ENCODE measurements at places on chromosomes 12 and 14.

DNA sequence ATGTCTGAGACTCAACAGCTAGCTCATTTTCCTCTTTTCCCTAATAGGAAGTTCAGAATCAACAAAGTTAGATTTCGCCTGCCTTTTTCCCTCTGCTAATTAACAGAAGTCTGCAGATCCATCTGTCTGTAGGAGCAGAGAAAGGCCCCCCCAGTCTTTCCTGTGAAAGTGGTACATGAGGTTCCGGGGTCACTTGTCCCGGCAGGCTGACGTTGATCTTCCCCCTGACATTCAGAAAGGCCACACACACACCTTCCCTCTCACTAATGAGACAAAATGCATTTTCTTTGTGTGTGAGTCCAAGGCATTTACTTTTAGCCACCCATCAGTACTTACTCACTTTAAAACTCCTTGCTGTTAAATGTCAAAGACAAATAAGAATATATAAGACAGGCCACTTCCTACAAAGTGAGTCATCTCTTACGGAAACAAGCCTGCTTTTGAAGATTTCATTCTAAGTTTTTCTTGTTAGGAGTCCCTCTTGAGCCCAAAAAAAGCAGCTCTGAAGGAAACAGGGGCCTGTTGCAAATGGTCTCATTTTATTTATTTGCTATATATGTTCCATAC lies 138.7 kb downstream of the TTC7B start:
- peak; percentile 29 for DNase-seq

DNA sequence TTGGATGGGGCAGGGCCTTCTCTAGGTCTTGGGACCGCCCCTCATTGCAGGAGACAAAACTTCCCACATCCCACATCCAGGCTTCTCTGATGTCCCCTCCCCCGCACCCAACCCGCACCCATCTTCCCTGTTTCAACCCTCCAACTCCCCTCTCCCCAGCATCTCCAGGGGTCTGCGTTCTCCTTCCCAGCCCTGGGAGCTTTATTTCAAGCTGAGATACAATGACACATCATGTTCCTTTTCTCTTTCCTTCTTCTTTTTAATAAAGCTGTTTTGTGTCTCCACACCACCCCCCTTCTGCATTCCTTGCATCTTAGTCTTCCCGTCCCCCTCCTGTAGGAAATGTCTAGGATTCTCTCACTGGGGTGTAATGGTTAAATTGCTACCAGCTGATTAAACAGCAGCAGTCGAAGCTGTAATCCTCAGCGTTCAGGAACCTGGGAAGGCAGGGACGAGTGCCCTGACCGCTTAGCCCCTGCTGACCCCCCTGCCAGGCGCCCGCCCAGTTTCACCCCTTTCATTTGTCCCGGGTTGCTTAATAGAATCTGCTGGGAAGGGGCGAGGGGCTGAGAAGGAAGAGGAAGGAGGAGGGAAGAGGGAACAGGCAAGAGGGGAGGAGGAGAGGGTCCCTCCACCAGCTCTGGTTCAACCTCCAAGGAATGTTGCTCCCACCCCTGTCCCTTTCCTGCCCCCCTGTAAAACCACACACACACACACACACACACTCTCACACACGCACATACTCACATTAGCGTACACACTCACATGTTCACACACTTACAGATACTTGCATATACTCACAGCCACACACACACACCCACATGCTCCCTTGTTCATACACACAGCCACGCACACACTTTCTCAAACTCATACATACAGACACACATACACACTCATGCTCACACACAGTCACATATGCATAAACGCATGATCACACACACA lies 104.5 kb upstream of the MED13L start:
- no peak for DNase-seq

DNA sequence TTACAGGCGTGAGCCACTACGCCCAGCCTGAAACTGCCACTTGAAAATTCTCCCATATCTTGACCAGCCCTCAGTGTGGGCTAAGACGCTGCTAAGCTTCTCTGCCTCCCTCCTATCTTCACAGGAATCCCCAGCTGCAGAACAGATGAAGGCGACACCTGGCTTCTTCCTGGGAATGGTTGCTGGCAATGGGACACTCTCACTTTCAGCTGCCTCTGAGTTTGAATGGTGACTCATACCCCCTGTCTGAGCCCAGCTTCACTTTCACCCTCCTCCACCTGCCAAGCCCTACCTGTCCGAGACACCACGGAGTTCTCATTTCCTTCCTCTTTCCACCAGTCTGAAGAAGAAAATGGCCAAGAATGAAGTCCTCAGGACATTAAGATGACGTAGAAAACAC lies 18.3 kb upstream of the VASH1 start:
- DNase-seq, result no peak

DNA sequence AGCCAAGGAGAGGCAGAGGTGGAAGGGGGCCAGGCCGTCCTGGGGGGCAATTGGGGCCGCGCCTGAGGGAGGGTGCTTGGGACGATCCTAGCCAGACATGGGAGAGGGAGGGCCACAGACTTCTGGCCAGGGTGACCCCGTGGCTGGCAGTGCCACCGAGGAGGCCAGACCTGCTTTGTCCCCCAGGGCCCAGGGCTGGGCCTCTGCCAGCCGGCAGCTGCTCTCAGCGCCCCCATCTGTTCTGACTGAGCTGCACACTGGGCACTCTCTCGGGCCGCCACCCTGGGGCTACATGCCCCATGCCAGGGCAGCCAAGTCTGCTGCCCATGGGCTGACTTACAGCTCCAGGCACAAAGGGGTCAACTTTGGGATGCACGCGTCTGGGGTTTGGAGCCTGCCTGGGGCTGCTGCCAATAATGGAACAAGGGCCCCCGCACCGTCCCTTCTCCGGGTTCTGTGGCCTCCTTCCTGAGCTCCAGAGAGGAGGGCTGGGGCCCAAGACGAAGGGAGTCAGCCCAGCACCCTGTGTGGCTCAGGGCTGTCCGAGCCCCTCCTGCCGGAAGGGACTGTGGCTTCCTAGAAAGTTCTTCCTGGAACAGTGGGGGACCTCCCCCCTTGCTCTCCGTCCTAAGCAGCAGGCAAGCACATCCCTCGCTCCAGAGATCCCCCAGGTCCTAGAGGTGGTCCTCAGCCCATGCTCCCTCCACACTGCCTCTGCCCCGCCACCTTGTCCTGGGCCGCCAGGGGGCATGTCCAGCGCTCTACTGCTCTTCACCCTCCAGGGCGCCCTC lies 1.1 kb downstream of the ADSS1 start:
- no peak for DNase-seq

DNA sequence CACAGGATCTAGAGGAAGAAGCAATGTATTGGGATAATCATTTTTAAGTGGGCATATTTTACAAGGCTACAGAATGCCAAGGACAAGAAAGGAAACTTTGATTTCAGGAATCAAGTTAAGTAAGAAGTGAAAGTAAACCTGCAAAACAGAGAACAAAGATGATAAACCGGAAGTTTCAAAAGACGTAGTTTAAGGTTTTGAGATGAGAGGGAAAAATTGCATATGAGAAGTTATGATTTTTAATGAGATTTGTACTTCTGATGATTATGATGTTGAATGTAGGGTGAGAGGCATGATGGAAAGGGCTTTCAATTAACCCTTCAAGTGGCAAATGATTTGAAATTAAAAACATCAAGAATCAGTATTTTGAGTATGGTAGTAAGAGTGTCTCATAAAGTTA lies 134.9 kb downstream of the CAPZA3 start:
- DNase-seq, result no peak

GRCh38 chr12:21337453-21337852 lies 2.7 kb upstream of the SLCO1A2 start:
- DNase-seq, result no peak

GRCh38 chr14:69316449-69317101 lies 56.6 kb downstream of the GALNT16 start:
- DNase-seq, result no peak

GRCh38 chr14:55910601-55911243 lies 207.5 kb upstream of the PELI2 start:
- DNase-seq, result no peak

- no peak for DNase-seq
Measured at GRCh38 chr12:27257104-27257843, 13.2 kb downstream of the STK38L start.

- no peak for DNase-seq
Measured at GRCh38 chr14:93857500-93858283, 69.4 kb upstream of the PRIMA1 start.

DNA sequence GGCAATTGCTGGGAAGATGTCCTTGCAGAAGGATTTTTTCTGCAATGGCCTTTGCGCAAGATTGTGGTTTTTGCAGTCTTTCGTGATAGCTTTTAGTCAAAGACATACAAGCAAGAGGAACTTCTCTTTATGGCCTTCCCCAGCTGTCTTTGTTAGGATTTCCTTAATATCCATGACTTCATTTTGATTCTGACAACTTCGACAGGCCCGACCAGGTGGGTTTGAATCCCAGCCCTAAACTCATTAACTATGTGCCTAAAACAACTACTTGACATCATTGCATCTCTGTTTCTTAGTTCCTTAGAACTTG lies 13.3 kb upstream of the VRK1 start:
- no peak for DNase-seq

DNA sequence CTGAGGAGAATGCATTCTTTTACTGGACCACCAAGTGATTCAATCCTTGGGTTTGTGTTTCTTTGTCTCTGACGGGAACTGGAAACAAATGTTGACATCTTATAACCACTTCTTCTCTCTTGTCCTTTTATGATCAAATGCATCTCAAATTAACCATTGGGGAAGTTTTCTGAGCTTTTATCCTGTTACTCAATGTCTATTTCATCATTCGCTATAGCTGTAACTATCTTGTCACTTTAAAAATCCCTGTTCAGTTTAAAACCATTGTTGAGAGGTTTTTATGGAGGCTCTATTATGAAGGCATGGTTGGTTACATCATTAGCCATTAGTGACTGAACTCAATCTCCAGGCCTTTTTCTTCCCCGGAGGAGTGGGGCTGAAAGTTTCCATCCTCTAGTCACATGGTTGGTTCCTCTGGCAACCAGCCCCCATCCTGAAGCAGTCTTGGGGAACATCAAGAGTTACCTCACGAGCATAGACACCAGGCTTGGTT lies 2.7 kb upstream of the CLEC6A start:
- no peak for DNase-seq

GRCh38 chr12:80217011-80217535 lies 117.7 kb downstream of the OTOGL start:
- DNase-seq, result no peak

DNA sequence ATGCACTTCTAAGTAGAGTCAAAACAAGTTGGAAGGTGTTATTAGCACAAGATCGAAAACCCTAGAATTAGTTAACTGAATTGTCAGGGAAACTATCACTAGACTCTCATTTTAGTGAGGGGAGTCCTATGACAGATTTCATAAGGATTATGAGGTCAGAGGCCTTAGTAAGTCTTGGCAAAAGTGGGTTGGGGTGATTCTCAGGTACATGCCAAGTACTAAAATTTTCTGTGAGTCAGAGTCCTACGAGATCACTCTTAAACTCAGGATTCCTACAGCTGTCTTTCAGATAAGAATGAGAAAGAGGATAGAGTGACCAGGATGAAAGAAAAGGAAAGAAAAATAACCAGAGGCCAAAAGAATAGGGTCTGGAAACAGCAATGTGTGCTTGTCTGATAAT lies 50.8 kb upstream of the BBS10 start:
- DNase-seq, result no peak

DNA sequence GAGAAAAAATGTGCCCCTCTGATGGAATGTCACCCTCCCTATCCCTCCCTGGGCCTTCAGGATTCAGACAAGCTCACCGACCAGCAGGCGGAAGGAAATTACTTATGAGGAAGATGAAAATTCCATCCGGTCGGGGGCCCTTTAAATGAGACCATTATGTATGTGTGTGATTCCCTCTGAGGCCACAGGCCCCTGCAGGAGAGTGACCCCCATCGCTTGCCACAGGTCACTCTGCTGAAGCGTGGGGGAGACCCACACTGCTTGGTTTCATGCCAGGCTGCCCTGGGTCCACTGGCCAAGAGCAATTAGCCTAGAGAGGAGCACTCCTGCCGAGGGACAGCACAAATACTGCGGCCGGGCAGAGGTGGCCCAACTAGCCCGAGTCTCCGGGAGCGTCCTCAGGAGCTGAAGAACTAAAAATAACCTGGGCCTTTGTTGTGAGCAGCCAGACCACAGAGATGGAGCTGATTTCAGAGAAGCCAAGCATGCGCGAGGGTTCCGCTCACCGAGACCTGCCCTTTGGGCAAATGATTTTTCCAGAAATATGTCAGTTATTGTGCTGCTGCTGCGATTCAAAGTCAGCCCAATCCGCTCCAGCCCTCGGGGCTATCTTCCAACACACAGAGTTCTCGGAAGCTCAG lies 276.4 kb downstream of the DPF3 start:
- DNase-seq, result no peak

DNA sequence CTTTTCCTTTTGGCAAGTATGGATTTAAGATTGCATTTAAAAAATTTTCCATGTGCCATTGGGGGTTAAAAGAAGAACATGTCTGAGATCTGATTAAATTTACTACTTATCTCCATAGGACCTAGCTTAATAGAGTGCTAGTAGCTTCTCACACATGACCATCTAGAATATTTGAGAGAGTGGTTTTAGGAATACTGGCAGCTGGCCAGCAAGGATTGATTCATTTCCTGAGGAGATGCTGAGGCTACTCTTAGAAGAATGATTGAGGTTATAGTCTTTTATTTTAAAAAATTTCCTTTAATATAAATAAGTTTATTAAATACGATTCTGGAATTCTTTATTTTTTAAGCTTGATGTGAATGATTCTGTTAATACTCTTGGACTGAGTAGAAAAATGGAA lies 56.2 kb downstream of the MIPOL1 start:
- no peak for DNase-seq

- DNase-seq, result no peak
Measured at GRCh38 chr12:47867495-47867941, 37.3 kb downstream of the VDR start.

GRCh38 chr12:21907948-21908837 lies 33.0 kb downstream of the ABCC9 start:
- no peak for DNase-seq

DNA sequence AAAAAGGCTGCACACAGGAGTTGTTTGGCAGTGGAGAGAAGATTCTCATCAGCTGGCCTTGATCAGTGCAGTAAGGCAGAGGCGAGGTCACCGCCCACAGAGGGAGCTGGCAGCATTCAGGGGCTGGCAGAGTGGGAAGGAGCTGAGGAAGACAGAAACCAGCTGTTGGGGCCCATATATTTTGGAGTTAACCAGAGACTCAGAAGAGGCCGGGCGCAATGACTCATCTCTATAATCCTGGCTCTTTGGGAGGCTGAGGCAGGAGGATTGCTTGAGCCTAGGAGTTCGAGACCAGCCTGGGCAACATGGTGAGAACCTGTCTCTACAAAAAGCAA lies 17.7 kb downstream of the SMCO2 start:
- DNase-seq, result no peak

DNA sequence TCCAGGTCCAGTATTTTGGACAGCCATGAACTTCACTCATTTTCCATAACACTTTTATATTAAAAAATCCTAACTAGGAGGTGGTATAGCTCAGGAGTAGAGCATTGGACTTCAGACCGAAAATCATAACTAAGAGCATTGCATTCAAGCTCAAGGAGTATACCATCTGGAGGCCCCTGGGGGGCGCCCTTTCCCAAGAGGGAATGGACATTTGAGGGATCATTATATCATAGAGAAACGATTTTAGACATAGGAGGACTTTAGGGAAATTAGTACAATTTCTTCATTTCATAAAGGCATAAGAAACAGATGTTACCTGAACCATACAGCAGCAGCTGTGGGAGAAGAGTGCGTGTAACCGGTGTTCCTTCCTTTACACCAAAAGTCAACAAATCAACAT lies 5.2 kb upstream of the ATG14 start:
- no peak for DNase-seq

GRCh38 chr12:115998119-115998633 lies 279.3 kb downstream of the MED13L start:
- peak; percentile 28 for DNase-seq

- no peak for DNase-seq
Measured at GRCh38 chr12:122944605-122945592, 21.4 kb downstream of the ABCB9 start.

- no peak for DNase-seq
Measured at GRCh38 chr12:119932921-119933320, 55.8 kb upstream of the CIT start.

All from CD4-positive, alpha-beta T cell treated with Interleukin-6 at 100 ng/mL for 8 hours (primary cell).